AG10803 (cell line): ENCODE measurements at places on chromosomes 3 and 15.

- DNase-seq = peak; percentile 52
Measured at GRCh38 chr15:57217778-57218598, 158.3 kb upstream of the CGNL1 start.

GRCh38 chr15:51234176-51234927 lies 104.0 kb downstream of the CYP19A1 start:
- no peak for DNase-seq

DNA sequence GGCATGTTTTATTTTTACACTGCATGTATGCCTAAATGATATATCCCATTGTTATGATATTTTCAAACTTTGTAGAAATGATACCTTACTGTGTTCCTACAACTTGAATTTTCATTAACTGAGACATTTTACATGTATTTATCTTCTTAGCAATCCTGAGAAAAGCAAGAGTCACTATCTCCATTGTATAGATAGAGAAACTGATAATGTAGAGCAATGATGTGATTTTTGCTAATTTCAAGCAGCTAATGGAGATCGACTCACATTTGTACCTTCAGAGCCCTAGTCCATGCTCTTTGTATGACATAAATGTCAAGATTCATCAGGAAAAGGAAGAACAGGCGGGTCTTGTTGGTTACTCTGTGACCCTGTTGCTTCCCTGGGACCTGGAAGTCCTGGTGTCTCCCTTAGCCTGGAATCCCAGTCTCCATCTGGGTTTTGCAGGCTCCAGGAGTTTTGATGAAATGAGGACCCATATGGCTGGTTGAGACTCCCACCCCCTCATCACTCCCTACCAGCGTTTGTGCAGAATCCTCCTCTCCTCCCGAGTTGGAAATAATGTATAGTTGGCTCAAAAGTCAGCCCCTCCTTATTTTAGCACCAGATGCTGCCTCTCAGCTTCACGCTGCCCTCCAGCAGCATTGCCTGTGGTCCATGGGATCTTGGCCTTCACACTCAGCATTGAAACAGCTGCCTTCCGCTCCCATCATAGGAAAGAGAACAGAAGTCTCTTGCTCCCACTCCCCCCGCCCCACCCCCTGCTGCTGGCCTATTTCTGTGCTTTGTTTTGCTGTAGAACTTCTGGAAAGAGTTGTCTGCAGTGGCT lies 67.1 kb downstream of the APBA2 start:
- DNase-seq = no peak

DNA sequence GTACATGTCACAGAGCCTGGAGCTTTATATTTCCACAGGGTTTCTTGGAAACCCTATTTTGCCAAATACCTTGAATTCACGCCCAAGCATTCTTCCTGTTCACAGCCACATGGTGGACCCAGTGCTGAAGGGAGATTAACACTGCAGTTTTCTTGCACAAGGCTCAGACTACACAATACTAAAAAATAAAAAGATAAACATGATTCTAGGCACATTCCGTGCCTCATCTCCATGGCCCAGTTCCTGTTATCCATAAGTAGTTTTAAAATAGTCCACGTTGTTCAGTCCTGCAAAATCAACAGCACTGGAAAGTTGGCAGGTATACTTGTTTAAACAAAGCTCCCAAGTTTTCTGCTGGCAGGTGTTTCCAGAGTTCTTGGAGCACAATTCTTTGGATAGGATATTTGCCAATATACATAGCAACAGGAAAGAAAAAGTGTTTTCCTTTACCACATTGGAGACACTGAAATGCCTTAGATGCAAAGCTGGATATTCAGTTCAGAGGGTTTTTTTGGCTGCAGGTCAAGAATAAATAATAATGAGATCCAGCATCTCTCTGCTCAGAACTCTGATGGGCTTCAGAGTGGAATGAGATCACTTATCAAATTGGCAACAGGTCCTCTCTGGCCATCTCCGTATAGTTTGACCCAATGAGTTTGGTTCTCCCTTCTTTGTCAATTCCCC lies 88.1 kb upstream of the TGFBR2 start:
- DNase-seq = peak; percentile 80

- DNase-seq = peak; percentile 97
Measured at GRCh38 chr3:65713016-65713415, 325.7 kb downstream of the MAGI1 start.

DNA sequence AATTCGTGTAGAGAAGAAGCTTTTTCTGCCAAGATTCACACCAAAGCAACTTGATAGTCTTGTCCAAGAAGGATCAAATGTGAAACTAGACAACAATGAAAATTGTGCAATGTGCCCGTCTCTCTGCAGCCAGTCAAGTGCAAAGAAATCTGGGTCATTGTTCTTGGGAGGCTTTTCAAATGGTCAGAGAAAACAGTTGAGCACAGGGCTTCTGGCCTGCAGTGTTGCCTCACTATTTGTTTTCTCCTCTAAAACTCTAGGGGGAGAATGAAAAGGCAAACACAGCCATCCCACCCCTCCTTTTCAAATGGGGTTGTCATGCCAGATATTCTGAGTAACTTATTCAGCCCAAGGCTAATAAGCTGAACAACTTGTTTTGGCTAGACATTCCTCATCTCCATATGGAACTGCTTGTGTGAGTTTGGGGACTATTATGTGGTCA lies 417.6 kb upstream of the CDIN1 start:
- DNase-seq = peak; percentile 91

DNA sequence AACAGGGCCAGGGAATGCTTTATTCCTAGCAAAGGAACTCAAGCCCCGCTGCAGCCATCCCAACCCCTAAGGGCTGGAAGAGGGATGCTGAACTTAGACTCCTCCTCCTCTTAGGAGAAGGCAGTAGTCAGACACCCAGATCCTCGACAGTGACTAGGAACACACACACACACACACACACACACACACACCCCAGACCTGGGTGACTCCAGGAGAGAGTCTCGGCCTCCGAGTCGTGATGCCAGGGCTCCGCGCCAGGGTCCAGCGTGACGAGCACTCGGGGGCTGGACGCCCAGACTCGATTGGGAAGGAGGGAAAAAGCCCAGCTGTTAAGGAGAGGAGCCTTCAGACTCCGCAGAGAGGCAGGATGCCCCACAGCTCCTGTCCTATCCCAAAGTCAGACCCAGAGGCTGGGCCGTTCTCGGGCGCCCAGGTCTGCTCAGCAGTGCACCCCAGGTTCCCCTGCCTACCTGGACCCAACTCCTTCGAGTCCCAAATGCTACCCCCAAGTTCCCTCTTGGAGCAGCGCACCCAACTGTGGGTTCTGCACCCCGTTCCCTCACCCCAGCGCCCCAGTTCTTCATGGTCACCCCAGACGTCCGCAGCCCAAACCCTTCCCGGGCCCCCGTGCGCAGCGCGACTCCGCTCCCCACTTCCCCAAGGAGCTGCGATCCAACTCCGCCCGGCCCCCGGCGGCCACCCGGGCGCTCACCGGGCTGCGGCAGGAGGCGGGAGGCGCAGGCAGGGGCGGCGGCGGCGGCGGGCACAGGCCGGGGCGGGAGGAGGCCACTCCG lies 421 bp downstream of the BMF start:
- peak; percentile 60 for DNase-seq

DNA sequence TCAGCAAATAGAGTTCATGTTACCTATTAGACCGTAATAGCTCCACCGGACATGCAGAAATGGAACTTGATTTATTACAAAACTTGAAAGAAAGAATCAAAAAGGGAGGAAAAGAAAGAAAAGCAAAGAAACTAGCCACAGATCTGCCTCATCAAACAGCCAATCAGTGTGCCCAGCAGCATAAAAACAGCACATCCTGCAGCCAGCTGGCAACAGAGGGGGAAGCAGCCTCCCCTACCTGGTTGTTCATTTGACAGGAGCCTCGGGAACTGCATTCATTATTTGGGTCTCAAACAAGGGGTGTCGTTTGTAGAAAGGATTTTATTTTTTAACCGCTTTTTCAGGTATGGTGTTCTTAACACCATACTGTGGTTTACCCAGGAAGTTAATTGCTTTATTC lies 181.5 kb upstream of the TOPAZ1 start:
- no peak for DNase-seq

GRCh38 chr15:90478846-90479481 lies 50.8 kb upstream of the CRTC3 start:
- no peak for DNase-seq

DNA sequence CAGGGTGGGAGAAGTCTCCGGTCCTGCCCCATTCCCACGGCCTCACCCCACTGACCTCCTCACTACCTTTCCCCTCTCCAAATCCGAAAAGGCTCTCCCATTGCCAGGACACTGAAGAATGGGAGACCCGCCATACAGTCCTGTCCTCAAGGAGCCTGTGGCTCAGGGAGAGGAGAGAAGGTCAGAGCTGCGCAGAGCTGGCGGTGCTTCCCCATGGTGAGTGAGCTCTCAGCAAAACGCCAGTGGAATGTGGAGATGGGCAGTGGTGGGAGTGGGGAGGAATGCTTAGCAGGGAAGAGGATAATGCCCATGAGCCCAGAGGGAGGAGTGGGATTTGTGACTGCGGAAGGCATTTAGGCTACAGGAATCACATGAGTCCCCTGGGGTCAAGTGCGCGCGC lies 20.1 kb downstream of the FAM43A start:
- no peak for DNase-seq

GRCh38 chr3:8621872-8622271 lies 22.7 kb downstream of the SSUH2 start:
- DNase-seq = peak; percentile 96

- no peak for DNase-seq
Measured at GRCh38 chr15:27250223-27250622, 279.2 kb downstream of the GABRG3 start.

DNA sequence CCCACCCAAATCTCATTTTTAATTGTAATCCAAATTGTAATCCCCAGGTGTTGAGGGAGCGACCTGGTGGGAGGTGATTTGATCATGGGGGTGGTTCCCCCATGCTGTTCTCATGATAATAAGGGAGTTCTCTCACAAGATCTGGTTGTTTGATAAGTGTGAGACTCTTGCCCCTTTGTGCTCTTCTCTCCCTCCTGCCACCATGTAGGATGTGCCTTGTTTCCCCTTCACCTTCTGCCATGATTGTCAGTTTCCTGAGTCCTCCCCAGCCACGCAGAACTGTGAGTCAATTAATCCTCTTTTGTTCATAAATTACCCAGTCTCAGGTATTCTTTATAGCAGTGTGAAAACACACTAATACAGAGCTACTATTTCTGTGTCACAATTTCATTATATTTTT lies 88.7 kb downstream of the NCEH1 start:
- no peak for DNase-seq

DNA sequence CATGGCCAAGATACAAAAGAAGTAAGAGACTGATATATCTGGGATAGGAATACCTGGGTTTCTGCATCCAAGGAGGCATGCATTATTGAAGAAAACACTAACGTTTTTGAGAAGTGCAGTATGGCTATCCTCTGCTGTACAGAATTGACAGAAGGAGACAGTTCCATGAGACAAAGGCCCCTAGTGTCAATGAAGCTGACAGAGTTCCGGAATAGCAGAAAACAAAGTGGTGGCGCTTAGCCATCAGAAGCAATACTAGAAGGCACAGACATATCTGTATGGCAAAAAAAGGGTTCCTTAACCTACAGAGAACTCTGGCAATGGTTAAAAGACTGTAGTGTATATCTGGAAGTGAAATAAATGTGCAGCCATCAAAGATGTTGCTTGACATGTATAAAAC lies 77.8 kb downstream of the VGLL3 start:
- DNase-seq = no peak

GRCh38 chr15:46467041-46467440 lies 832.2 kb downstream of the SQOR start:
- DNase-seq = no peak

DNA sequence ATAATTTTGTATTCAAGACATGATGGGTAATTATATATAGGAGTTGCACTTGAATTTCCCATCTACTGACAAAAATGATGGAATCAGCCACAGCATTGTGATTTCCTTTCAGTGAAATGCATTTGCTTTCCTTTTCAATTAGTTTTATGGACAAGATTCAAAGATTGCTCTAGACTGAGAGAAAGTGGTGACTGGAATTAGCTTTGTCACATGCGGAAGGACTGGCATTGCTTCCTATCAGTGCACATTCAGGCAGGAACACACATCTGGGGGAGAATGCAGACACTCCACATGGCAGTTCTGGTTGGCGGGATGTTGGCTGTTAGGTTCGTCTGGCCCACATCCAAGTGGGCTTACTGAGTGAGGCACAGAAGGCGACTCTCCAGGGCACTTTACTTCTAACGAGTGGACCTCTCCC lies 399.3 kb upstream of the RGMA start:
- DNase-seq = no peak

GRCh38 chr15:64333986-64334929 lies 21.7 kb downstream of the CSNK1G1 start:
- peak; percentile 17 for DNase-seq

DNA sequence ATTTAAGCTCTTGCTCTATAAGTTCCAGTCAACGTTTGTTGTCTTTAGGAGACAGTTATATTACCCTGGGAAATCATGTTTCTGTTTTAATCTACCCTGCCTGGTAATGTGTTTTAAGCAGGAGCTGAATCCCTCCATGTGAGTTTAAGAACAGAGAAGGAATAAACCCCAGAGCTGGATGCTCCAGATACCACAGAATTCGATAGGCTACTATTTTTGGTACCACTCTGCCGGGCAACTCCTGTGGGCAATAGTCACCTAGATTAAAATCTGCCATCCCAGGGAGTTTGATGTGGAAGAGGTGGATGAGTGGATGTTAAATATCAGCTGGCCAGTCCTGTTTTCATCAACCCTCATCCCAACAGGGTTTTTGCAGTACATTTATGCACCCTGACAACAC lies 20.4 kb downstream of the NUDT16 start:
- DNase-seq = no peak

- no peak for DNase-seq
Measured at GRCh38 chr3:42635111-42635510, 18.4 kb upstream of the ZBTB47 start.

GRCh38 chr15:72397796-72398588 lies at the start of gene TMEM202:
TMEM202 (plus strand) TSS chr15:72398305; CDS start chr15:72398327, 22 bp downstream.
- no peak for DNase-seq

DNA sequence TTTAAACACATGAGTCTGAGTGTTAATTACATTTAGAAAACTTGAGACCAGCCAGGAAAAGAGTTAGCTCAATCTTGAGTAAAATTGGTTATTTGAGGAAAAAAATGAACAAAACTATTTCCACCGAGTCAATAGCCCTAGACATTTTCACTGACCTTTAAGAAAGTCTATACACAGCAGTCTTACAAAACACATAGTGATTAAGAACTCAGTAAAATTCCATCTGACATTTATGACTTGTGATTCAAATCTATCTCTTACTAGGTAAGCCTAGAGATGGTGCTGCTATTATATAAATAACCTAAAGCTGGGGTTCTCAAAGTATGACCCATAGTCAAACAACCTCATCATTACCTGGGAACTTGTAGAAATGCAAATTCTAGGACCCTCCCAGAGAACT lies 109.1 kb upstream of the COL8A1 start:
- DNase-seq = no peak
